Erythroblast (primary cell): ENCODE measurements at places on chromosomes 6 and 20.

DNA sequence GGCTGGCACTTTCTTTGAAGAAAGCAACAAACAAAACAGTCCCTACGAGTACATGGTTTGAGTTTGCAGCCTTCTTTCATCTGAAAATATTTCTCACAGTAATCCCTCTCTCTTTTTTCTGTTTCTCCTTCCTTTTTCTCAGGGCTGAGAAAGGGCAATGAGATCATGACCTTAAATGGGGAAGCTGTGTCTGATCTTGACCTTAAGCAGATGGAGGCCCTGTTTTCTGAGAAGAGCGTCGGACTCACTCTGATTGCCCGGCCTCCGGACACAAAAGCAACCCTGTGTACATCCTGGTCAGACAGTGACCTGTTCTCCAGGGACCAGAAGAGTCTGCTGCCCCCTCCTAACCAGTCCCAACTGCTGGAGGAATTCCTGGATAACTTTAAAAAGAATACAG lies 80.7 kb upstream of the CLDN20 start:
- no peak for DNase-seq

DNA sequence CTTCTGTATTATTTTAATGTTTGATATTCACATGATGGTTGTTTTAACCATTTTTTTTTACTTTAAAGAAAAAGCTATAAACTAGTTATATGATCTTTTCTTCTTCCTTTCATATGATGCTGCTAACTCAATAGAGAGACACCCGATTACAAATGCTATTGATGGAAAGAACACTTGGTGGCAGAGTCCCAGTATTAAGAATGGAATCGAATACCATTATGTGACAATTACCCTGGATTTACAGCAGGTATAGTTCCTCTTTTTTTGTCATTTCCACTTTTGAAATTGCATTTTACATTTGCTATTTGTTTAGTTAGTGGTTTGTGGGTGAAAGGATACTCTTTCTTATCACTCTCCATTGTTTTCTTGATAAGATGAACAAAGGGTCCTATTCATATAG lies 176.7 kb downstream of the LAMA2 start:
- DNase-seq: no peak

GRCh38 chr6:113979937-113980336 lies 9.0 kb upstream of the HDAC2 start:
- no peak for DNase-seq

- no peak for DNase-seq
Measured at GRCh38 chr20:23316626-23317025, 34.0 kb upstream of the NXT1 start.

DNA sequence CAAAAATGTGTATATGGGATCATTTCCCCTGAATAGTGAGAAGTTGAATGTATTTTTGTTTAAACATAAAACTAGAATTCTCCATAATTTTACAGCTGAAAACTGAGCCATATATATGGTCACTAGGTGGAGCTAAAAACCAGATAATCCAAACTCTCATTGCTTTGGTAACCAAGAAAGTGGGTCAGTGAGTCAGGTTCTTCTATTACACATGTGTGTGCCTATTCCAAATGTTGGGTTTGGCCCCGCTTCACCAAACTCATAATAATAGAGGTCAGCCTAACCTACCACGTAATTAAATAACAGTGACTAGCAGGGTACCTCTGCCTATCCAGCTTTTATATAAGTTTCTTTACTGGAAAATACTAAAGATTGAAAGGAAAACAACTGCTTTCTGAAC lies 19.3 kb upstream of the RNGTT start:
- peak; percentile 47 for DNase-seq

DNA sequence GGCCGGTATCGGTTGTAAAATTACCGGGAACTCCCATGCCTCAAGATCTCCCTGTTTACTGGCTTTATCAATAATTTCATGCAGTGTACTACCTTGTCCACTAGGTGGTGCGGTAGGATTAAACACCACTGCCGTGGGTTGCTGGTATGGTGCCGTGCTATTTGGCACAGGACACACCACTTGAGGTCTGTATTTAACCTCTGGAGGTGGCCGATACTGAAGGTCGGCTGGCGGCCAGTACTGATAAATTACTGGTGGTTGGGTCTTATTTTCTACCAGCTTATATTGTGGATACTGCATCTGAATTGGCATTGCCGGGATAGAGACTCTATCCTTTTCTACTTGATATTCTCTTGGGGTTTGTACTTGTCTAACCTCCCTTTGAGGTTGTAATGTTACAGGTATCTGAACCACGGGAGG lies 14.3 kb upstream of the PTCRA start:
- DNase-seq: peak; percentile 93

- no peak for DNase-seq
Measured at GRCh38 chr20:1875762-1876161, 19.4 kb upstream of the SIRPA start.

DNA sequence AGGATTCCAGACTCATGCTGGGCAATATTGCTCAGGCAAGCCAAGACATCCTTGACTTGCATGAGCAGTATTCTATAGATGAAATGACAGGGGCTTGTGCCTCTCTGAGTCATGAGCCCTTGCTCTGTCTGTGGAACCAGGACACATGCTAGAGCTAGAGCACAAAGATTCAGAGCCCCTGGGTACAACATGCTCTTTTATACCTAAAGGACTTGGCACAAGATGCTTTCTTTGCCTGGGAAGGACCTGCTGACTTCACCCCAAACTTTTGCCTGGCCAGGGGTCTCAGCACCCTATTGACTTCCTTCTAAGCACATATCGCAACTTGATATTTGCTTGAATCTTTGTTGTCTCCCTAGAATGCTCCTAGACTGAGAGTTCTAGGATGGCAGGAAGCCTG lies 27.4 kb downstream of the TGM6 start:
- DNase-seq: no peak

- no peak for DNase-seq
Measured at GRCh38 chr20:49824206-49824605, 11.6 kb downstream of the SLC9A8 start.

DNA sequence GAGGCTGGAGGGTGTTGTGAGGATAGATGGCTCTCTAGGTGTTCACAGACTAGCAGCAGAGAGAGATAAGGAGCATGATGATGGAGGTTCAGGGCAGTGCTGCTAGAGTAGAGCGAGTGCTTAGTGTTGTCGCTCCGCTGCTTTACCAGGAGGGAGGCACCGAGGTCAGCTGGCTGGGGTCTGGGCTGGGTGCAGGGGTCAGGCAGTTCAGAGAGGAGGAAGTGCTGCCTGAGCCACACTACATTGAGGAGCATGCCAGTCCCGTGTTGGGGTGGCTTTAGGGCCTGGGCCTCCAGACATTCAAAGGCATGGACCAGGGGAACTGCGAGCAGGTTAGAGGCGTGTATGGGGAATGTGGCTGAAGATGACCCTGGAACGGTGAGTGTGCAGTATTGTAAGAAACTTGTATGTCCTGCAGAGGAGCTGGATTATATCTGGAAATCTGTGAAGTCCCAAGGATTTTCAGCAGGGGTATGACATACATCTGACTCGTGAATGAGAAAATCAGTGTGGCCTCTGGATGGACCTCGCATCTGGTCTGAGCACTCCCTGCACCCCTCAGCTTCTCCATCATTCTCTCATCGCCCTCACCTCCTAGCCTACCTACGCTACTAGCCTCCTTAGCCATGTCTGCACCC lies 66.9 kb downstream of the IGF2R start:
- DNase-seq: no peak

DNA sequence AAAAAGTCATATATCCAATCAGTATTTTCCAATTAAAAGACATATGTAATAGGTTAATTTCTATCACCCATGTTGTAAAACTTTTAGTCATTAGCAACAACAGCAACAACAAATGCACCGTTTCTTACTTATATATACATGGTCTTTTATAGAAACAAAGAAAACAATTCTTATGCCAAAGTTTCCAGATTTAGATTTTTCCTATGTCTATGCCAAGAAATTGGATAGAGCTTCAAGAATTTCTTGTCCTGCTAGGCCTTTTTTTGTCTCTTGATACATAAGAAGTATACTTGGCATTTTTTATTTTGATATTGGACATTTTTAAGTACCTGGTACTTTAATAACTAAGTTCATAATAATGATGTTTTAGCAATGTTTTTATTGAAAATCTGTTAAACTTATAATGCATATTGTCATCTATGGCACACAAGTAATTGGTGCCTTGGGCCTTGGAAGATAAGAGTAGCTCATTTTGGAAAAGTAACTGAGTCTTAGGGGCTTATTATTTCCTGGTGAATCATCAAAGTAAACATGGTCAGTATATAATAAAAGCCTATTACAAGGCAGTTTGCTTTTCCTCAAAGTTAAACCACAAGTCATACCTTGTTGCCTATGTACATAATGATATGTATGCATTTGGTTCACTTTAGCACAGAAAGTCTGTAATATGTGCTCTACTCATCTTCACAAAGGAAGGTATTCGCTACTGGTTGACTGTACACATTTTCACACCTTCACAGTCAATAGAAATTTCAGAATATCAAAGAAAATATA lies 10.1 kb upstream of the FRK start:
- no peak for DNase-seq

- DNase-seq: no peak
Measured at GRCh38 chr6:135938576-135939207, 87.2 kb downstream of the PDE7B start.

DNA sequence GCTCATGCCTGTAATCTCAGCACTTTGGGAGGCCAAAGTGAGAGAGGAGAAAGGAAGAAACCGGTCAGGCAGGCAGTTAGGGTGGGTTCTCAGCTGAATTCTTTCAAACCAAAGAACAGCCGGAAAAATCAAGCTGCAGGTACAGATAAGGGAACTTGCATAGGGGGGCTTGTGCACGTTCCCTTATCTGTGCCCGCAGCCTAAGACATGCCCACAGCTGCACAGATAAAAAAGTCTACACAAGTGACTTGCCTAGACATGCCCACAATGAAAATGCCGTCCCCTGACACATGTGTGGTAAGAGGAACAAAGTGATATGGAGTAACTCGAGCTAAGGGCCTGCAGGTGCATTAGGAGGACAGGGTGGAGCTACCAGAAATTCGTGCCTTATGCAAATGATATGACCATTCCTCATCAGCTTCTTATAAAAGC lies 175.8 kb upstream of the SALL4 start:
- peak; percentile 55 for DNase-seq

DNA sequence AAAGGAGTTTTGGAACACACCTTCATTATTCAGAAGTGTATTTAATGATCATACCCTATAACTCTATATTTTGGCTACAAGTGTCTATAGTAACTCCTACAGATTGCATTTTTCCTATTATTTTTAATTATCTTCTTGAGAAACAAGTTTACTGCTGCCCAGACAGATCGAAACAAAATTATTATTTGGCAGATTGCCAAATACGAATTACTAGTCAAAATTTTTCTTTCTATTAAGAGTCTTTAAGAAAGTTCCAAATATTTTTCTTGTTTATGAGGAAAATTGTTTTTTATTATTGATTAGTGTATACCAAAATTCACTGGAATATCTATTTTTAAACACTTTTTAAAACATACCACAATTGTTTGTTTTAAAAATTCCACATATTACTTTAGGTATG lies 821.9 kb upstream of the SLC35B3 start:
- DNase-seq: peak; percentile 3

- DNase-seq: peak; percentile 90
Measured at GRCh38 chr6:81752921-81753710, 635 bp upstream of the TENT5A start.

DNA sequence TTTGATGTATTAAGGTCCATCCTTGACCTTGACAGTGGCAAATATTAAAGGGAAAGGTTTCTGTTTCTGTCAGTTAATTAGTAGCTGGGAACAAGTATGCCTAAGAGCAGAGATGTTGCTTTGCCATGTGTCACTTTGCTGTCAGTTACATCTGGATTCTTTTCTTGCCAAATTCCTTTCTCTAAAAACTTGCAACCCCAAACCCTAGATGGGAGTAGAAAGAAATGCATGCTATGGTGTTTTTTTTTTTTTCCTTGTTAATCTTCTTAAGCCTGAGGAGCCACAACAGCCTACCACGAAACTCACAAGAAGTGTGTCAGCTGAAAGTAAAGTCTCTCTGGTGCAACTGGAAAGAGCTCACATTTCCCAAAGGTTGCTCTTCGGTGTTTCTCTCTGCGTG lies 18.0 kb upstream of the CLDN20 start:
- no peak for DNase-seq

DNA sequence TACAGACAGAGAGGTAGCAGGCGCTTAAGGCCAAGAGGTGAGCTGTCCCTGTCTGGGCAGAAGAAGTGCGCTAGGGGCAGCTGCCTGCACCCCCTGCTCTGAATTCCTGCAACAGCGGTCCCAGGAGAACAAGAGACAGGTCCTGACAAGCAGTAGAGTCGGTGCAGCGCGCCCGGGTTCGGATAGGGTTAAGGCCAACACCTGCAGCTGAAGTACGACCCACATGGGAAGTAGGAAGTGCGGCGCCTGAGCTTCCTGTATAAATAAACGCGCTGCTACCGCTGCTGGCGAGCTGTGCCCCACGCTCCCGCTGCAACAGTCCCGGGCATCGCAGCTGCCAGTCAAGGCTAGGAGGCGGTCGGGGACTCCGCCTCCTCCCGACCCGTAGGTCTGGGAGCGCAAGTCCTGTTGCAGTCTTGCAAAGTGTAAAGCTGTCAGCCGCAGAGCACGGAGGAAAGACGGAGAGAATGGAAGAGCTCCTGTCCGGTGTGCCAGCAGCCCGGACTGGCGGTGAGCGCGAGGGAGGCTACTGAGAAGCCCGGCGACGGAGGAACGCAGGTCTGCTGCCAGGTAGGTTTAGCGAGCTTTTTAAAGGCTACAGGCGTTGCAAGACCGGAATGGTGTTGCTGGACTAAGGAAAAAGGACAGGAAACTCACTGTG lies at the start of gene RNF144B:
Gene RNF144B, plus strand, starts transcription at position 290 of the 661 bp plus-strand sequence. CDS start 12,185 bp downstream, outside the sequence.
- DNase-seq: peak; percentile 57

- DNase-seq: peak; percentile 84
Measured at GRCh38 chr20:23366384-23366783, 4.4 kb downstream of the GZF1 start.

DNA sequence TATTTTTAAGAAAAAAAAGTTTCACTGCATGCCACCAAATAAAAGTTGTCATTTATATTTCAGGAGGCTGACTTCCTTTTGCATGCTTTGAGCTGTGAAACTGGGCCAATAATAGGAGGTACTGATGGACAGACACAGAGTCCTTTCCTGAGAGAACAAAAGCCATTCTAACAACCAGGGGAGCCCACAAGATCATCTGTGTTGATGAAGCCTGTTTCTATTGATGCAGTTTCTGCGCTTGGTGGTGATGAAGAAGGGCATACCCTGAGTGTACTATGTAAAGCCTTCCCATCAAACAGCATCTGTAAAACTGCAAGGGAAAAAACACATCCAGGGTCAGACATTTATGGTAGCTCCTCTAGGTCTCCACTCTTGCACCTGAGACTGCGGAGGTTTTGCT lies 34.8 kb downstream of the ABHD12 start:
- DNase-seq: no peak
